Dorsolateral prefrontal cortex (tissue), 122 donors: ENCODE measurements at places on chromosomes 13 and 19.

- DNase-seq = peak; percentile 59
These were observed 669 bp downstream of the GADD45B start for GRCh38 chr19:2476451-2477140.

DNA sequence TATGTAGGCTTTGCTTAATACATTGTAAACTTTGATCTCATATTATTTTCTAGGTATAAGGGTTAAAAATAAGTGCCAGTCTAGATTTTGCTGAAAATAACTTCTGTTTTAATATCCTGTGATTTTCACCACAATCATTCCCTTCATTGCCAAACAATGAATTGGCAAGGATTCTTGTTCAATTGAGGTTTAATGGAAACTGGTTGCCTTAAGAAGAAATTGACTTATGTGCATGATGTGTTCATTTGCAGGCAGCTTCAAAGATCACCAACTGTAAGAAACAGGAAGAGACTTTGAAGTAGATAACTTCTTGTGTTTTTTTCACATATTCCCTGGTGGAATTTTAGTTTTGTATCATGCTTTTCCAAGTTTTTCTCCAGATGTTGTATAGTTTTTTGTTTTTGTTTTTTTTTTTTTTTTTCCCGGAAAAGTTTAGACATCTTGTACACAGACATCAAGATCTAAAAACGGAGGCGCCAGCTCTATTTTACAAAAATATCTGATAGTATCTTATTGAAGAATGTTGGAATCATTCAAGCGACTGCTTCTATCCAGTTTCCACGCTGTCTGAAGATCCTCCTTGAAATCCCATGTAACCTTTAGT lies 108.3 kb downstream of the POSTN start:
- DNase-seq = no peak

DNA sequence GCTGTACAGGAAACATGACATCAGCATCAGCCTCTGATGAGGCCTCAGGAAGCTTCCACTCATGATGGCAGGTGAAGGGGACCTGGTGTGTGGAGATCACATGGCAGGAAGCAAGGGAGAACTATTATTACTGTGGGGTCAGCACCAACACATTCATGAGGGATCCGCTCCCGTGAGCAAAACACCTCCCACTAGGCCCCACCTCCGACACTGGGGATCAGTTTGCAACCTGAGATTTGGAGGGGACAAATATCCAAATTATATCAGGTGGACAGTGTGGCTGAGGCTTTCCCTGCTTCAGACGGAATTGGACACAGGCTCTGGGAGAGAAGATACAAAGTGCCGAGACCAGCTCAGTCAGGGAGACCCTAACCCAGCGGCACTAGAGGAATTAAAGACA lies 5.7 kb upstream of the ZNF792 start:
- DNase-seq = no peak

DNA sequence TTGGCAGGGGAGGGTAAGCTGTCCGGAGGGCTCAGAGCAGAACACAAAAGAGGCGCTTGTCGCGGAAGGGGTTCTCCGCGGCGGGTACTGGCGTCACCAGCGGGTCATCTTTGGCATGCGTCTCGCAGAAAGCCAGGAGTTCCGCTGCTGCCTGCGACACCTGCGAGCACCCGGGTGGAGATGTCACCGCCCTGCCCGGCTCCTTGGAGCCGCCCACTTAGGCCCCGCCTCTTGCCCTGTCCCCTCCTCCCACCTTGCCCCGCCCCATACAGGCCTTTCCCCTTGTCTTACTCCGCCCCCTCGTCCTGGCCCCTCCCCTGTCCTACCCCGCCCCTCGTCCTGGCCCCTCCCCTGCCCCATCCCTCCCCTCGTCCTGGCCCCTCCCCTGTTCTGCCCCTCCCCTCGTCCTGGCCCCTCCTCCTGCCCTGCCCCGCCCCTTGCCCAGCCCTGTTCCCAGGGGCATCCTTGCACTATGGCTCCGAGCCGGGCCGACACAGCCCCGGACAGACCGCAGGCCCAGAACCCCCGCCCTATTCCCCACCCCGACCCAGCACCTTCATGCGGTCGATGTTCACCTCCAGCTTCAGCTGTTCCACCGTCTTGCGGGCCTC lies 1.9 kb downstream of the GNG8 start:
- DNase-seq = peak; percentile 84

DNA sequence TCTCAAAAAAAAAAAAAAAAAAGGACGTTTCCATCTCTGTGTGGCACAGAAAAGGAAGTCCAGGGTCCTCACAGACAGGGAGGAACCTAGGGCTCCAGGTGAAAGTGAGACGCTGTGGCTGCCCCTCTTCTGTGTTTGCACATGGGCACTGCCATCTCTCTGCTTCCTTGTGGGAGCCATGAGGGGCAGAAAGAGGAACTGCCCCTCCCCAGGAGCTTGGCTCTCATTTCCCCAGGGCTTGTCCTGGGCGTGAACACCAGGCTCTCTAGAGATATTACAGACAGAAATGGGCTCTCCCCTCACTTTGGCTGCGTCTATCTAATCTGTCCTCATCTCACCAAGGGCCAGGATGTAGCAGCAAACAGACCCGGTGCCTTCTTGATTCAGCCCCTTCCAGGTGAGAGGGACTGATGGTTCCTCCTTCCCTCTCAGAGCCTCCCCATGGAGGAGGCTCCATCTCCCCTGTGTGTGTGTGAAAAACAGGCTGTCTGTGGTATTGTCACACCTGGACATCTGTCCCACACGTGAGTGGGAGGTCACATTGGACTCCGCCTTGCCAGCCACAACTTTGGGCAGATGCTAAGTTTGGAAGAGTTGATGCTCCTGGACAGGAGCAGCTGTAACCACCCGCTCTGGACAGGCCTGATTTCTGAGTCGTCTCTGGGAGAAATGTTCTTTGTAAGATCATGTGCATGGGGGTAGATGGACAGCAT lies 840 bp upstream of the LILRA4 start:
- no peak for DNase-seq

GRCh38 chr13:65966991-65967451 lies 1263.1 kb downstream of the PCDH9 start:
- DNase-seq = no peak

DNA sequence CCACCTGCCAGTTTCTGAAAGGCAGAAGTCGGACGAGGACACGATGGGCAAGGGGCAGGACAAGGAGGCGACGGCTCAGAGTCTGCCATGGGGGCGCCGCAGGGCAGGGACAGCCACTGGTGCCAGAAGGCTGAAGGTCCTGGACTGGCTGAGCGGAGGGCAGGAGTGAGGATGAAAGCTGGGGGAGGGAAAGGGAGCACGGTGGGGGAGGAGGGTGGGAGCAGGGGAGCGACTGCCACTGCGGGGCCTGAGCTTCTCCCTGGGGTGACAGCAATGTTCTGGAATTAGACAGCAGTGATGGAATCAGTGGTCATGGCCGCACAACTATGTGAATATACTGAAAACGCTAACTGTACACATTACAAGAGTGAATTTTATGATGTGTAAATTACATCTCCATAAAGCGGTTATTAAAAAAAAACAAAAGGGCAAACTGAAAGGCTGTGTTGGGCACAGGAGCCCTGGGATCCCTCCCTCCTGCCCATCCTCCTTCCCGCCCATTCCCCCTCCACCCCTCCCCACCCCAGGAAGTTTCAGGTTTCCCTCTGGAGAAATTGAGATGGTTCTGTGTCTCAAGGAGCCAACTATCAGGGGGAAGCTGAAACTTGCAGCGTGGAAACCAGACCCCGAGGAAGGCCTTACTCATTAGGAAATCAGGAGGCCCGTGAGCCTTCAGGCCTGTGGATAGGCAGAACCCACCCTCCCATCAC lies 15.9 kb downstream of the MLLT1 start:
- DNase-seq = no peak

DNA sequence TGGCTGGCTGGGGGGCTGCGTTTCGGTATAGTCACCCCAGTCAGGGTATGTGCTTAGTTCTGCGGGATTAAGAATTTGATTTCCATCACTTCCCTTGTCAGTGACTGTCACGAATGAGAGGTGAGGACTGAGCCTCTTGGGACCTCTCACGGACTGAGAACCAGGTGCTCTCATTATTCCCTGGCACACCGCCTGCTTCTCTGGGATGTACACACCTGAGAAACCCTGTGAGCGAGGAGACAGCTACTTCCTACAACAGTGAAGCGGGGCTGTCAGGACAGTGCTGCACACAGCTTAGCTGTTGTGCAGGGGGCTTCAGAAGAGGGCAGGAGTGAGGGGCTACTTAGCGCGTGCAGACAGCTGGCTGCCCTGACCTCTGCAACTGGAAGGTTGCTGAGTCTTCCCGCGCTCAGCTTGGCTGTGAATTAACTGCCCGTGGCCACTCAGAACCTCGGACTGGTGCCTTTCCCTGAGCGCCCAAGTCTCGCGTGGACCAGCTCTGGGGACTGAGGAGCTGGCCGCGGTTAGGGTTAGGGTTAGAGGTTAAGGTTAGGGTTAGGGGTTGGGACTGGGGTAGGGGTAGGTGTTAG lies 65.3 kb upstream of the MCF2L start:
- DNase-seq = no peak

GRCh38 chr13:74115133-74115532 lies 19.1 kb downstream of the KLF12 start:
- no peak for DNase-seq

DNA sequence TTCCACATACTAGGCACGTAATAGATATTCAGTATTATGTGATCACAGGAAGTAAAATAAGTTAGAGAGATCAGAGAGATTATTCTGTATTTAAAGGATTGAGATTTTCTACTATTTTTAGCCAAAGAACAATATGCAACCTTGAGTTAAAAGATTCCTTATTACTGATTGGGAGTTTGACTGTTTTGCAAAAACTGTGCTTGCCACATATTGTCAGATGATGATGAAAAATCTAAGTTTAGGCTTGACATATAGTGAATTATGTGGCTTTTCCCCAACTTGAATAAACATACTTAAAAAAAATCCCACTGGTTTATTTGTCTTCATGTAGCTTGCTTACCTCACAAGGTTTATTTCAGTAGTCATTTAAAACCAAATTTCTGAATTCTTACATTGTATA lies 194.4 kb downstream of the KCNRG start:
- DNase-seq = no peak

DNA sequence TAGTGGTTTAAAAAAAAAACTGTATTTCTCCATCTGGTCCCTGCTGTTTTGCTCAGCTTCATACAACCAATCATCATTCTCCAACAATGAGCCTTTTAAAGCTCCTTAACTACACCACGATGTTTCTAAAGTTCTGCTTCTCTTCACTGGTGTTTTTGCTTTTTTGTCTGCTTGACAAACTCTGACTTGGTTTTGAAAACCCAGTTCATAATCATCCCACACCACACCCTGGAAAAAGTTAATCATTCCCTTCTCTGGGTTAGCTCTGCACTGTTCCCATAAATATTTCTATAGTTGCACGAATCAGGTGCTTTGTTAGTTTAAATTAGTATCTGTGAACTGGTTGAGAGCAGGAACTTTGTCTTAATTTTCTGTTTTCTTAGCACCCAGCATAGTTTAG lies 217.1 kb downstream of the ENOX1 start:
- DNase-seq = no peak

DNA sequence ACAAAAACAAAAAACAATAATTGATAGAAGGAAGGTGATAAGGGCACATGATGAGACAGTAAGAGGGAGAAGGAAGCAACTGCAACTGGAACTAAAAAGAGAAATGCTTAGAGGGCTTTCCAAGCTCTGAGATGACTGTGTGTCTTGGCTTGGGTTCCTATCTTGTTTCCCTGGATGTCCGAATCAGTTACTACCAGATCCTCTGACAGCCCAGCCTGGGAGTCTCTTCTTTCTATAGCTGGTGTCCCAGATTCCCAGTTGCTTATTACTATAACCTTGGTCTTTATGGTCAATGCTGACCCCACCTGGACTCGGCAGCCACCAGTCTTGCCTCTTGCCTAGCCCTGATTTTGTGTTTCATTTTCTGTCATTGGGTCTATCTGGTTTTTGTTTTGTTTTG lies 116.4 kb downstream of the RFC3 start:
- no peak for DNase-seq

GRCh38 chr19:45865269-45865948 lies 1.3 kb downstream of the FOXA3 start:
- no peak for DNase-seq

- DNase-seq = no peak
These were observed 692 bp upstream of the ZNF580 start for GRCh38 chr19:55640043-55640576.

DNA sequence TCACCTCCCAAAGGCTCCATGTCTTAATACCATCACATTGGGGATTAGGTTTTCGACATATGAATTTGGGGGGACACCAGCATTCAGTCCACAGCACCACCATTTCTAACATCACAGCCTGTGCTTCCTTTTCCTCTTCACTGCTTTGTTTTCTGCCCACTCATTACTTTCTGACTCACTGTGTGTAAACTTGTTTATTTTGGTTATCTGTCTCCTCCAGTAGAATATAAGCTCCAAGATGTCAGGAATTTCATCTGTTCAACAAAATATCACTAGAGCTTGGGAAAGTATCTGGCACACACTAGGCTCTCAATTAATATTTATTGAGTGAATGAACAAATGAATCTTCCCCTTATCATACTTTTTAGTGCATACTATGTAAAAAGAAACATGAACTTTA lies 152.0 kb downstream of the NUFIP1 start:
- DNase-seq = no peak

DNA sequence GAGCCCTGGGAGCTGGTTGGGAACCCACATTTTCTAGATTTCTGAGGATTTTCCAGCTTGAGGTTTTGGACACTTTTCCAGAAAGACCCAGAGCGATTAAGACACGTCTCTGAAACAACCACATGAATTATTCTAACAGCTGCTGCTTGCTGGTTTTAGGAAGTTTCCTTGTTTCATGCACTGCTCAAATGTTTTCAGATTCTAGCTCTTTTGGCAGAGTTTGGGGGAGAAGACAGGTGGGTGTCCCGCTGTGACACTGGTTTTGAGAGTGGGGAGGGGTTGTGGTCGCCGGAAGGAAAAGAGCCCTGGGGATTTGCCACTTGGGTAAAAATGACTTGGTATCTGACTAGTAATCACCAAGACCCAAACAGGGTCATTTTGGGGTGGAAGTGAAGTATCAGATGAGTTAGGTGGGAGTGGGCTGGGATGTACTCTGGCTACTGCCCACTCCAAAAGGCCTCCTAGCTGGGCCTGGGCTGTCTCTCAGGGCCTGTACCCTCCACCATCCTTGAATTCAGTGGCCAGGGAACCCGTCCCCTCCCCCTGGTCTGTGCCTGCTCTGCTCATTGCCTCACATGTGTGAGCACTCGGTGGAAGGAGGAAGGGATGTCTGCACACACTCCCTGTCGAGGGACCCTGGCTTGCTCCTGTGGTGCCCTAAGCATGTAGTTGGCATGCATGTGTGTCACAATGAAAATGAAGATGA lies 13.2 kb downstream of the GATAD2A start:
- DNase-seq = no peak

DNA sequence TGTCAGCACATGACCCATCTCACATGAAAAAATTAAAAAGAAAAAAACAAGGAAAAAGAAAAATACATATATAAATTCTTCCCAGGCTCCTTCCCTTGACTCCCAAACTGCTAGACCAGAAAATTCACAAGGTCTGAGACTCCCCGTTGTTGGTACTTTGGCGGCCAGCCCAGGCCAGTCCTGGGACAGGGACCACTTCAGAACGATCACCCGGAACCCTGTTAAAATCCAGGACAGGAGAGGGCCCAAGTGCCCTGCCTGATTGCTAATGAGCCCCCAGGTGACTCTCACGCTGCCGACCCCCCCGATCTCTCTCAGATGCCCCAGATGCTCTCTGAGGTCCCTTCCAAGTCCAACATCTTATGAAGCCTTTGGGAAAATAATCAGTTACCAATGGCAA lies 107.2 kb downstream of the COL4A2 start:
- no peak for DNase-seq
